ENCODE measurements at places on chromosomes 6 and 20.

GRCh38 chr20:42113236-42113635, 495.1 kb upstream of the CHD6 start:
- no peak for DNase-seq

GRCh38 chr6:36489426-36489825, 46.6 kb downstream of the KCTD20 start:
- DNase-seq: no peak

- no peak for DNase-seq
Measured at GRCh38 chr20:4800676-4801449, 79.2 kb downstream of the PRND start.

DNA sequence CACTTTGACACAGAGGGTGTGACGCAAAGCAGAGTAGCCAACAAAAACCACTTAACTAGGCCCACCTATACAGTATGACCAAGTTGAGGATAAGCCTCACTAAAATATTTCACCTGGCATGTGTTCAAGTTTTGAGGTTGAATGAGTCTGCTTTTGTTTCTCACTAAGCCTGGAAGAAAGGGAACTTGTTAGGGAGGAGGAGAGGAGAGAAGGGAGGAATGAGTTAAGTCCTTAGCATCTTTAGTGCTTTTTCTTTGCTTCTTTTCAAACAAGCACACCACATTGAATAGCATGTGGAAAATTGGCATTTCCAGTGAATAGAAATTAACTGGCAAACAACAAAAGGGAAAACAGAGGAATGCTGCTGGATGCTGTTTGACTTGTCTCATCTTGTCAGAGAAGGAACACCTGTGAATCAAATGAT, 461.9 kb downstream of the GJA1 start:
- no peak for DNase-seq

DNA sequence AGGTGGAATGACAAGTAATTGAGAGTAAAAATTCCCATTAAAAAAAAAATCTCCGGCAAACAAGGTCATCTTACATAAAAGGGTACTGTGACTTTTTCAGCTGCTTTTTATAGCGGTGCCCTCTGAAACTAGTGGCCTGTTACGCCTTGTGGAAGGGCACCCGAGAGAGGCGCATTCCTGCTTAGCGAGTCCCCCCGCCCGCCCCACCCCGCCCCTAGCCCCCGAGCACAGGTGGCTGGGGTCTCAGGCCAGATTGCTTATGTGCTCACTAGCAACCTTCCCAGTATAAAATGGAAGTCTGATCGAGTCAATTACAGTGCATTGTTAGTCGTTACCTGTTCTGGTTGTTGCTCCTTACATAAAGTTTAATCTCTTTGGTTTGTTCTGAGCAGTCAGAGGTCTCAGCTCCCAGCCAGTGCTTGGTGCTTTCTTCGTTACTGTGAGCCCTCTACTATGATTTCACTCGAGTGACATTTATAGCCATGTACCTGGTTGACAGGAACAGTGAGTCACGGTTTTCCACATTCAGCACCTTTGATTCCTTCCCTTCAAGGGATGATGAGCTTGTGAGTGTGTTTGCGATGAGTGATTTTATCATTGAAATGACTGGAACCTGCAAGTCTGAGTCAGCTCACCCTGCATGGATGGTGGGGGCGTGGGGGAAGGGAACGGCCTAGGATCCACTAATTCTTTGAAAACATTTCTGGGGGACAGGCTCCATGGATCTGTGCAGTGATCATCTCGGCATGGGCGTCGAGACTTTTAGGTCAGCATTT, 47.6 kb downstream of the ZDHHC14 start:
- no peak for DNase-seq

- no peak for DNase-seq
Measured at GRCh38 chr6:169782966-169783365, 31.5 kb downstream of the ERMARD start.

DNA sequence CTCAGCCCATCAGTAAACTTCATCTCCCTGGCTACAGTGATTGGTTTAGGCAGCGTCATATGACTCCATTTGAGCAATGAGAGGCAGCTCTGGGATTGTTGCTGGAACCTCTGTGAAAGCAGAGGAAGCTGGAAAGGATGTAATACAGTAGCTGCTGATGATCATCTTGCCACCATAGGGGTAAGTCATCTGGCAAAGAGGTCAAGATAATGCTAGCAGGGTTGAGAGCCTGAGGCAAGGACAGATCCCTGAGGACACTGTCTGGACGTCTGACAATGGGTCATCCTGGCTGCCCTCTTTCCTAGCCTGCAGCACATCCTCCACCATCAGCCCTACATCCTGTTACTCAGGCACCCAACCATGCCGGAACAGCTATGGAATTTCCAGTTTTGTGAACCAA, 25.5 kb upstream of the FKBP1A start:
- no peak for DNase-seq

DNA sequence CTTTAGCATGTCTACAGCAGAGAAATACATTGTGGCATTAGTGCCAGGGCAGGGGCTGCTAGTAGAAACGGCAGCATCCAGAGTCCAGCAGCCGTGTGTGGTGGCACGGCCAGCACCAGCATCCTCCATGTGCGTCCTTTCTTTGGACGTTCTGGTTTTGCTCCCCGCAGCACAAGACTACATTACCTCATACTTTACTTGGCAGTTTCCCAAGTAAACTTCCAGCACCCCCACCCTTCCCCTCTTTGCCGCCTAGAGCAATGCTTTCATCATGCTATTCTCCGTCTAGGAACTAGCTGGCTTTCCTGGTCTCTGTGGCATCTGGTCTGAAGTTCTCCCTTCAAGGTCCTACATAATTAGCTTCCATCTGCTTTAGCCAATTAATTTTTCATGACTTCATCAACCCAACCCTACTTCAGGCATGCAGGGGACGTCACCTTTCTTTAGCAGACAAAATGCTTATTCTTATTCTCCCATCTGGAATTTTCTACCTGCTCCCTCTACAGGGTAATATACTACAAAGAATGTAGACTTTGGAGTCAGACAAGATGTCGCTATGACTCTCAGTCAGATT, 67.6 kb downstream of the BLOC1S5 start:
- no peak for DNase-seq

GRCh38 chr6:127945434-127946097, 44.7 kb upstream of the THEMIS start:
- no peak for DNase-seq

- no peak for DNase-seq
Measured at GRCh38 chr6:161613711-161614110, 339.9 kb upstream of the AGPAT4 start.

DNA sequence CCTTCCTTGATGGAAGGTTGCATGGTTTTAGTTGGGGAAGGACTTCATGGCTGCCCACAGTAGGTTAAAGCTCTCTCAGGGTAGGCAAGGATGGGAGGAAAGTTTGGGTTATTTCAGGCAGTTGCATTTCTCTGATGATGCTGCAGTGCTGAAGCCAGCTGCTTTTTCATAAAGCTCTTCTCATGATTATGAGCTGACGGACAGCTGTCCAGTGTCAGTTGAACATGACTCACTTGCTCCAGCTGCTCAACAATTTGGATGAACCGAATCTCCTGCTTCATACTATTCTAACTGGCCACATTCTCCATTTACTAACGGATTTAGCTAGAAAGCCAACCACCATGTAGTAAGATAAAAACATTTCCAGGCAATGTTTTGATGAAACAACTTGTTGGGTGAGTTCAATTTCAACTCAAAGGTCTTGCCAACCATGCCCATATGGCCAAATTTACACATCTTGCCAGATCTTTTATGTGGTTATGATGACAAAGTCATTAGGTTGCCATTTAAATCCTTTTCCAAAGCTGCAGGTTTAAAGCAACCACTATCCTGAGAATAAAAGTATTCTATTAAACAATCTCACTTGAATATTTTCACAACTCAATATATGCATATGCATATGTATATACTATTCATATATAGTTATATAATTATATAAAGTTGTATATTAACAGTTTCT, 125.9 kb downstream of the HS3ST5 start:
- DNase-seq: no peak

- DNase-seq: no peak
Measured at GRCh38 chr20:39222101-39222500, 260.0 kb downstream of the DHX35 start.

GRCh38 chr6:155270561-155271091, 6.8 kb downstream of the CLDN20 start:
- DNase-seq: no peak

GRCh38 chr20:32035426-32035779, 16.6 kb upstream of the HCK start:
- DNase-seq: no peak

DNA sequence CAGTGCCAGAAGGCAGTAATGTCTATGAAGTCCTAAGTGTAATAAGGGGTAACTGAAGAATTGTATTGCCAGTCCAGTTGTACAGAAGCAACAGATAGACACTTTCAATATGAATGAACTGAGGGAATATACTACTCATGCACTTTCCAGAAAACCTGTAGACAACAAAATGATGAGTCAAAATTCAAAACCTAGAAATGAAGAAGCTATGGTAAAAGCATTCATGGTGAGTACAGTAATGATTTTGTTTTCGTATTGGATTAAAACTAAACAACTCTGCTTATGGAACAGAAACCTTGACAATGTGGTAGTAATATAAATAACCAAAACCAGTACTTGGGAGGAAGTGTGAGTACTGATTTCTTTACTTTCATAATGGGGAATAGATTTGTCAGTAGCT, 35.0 kb downstream of the ARMC2 start:
- DNase-seq: no peak

DNA sequence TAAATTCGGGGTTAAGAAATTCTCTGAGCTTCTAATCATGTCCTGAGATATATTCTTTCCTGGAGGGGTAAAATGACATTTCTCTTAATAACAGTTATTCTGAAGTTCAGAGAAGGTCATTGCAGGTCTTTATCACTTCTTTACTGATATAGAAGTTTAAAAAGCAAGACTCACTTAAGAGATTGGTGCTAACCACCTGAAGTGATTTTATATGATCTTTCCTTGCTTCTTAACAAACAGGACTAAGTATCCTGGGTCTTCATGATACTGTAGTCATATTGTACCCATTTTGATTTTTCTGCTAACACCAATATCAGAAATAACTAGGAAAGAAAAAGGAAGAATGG, 39.3 kb upstream of the PRDM1 start:
- no peak for DNase-seq

DNA sequence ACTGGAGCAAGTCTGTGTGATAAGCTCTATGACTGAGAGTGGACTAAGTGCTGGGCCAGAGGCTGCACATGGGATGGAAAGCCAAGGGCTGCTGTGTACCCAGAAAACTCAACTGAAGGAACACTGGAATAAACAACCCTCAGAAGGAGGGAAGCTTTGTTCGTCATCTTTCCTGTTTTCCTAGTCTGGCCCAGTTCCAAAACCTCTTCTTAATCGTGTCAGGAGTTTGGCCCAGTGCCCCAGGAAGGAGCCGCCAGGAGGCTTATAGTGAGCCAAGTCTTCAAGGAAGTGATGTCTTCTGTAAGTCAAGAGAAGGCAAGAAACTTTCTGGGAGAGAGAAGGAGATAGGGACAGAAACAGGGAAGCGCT, 23.3 kb upstream of the TOP1 start:
- DNase-seq: peak; percentile 85

DNA sequence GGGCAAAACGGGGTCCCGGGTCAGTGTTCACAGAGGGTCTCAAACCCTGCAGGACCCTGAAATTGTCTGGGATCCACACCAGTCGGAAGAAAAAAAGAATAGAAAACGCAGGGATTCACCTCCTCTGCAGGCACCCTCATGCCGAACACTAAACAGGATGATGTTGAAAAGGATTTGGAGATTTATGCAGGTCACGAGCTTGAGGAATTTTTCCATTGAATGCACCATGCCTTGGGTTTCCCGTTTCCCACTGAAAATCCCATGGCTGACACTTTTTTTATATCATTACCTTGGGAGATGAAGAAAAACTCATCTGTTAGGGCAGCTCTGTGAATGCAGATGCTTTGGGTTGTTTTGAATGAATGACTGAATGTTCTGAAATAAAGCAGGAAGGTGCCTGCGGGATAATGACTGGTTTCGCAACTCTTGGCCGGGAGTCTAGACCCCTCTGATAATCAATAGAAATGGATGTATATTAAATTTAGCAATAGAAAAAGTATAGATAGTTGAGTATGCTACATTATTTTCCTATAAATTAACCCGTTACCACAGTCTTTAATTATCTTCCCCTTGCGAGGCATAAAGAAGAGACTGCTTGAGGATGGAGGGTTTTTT, 147.5 kb upstream of the AFDN start:
- DNase-seq: no peak

DNA sequence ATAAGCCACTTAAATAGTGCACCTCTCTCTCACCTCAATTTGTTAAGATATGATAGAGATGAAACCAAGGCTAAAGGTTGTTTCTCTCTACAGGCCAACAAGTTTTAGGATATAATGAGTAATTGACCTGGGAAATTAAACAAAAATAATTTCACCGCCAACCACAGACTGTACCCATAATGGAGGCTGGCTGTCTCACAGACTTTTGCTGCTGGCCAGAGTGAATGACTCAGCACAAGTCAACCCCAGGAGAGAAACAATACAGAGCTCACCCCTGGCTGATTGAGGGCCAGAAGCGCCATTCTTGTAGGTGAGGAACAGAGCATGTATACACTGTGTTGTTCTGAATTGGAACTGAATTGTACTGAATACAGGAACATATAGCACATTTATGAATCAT, 99.9 kb downstream of the CAP2 start:
- DNase-seq: no peak

DNA sequence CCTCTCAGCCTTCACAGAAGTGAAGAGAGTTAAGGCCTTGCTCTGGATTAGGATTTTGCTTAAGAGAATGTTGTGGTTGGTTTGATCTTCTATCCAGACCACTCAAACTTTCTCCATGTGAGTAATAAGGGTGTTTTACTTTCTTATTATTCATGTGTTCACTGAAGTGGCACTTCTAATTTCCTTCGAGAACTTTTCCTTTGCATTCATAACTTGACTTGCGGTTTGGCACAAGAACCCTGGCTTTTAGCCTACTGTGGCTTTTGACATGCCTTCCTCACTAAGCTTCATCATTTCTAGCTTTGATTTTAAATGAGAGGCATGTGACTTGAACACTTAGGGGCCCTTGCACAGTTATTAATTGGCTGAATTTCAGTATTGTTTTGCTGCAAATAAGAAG, 166.1 kb upstream of the OPRM1 start:
- no peak for DNase-seq

DNA sequence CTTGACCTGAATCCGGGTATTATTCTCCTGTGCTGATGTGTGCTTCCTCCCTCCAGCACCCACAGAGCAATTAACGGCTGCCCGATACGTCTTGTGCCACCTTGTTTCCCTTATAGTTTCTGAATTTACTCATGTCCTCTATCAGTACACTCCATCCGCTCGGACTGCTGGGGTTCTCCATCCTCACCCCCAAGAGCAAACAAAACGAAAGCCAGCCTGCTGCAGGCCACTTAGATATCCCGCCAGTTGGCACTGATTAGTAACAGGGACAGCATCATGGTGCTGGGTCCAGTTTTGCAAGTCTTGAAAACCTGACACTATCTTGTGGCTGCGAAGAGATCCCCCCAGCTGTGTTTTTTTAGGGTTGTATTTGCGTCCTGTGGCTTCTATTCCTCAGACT, 71.8 kb downstream of the SSR1 start:
- no peak for DNase-seq
